ENCODE measurements at places on chromosomes 6 and 20. TPM values are rescaled to one million over a fixed set of nuclear protein-coding genes. Genes with fewer than 3 reads are reported as not detected.

TRIM40 gene
- total RNA-seq: not detected

SLC22A1 gene
- 2.4 TPM for total RNA-seq

NCOA7 gene
- 13.6 TPM for total RNA-seq

JPH2 gene
- 4.9 TPM for total RNA-seq

SEC63 gene
- total RNA-seq: 22.8 TPM

VSTM2L gene
- 16.6 TPM for total RNA-seq

All from A549 treated with Mapracorat at 1 μM for 4 hours (cell line).